COR-L47 (cell line): ENCODE measurements at places on chromosomes 12 and 14.

GRCh38 chr14:57652769-57653168 is 159.1 kb upstream of the CCDC198 start:
- no peak for DNase-seq

GRCh38 chr12:95004610-95005009 is 1.1 kb upstream of the NDUFA12 start:
- DNase-seq: no peak

DNA sequence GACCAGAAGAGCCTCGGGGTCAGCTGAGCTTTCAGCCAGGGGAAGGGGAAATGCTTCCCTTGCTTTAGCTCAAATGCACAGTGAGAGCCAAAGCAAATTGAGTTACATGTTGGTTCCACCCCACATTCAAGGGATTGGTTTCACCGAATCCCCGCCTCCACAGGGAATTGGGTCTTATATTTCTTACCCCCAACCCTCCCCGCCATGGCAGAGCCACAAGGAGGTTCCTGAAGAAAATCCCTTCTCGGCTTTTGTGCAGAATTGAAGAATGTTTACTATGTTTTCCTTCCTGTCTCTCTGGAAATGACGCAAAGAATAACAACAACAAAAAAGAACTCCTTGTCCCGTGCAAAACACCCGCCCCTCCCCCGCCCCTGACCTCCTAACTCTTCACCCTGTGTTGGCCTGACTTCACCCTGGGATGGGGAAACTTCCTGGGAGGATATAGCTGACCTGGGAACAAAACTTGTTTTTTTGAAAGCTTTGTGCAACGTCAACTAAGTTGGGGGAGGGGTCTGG is 21.9 kb upstream of the CIPC start:
- no peak for DNase-seq

DNA sequence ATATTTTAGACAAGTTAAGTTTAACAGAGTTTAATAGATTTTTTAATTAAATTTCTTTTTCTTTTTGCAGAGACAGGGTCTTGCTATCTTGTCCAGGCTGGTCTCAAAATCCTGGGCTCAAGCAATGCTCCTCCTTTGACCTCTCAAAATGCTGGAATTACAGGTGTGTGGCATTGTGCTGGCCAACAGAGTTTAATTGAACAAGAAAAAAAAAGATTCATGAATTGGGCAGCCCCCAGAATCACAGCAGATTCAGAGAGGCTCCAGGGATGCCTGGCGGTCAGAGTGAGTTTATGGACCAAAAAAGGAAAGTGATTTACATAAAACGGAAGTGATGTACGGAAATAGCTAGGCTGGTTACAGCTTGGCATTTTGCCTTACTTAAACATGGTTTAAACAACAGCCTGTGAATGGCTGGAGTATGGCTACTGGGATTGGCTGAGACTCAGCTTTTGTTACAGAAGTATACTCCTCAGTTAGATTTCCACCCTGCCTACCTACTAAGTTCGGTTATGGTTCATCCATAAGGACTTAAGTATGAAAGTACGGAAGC is 14.5 kb upstream of the TESPA1 start:
- no peak for DNase-seq

GRCh38 chr12:69150796-69151127 is 88.6 kb upstream of the CPSF6 start:
- no peak for DNase-seq

GRCh38 chr14:89626233-89626806 is 209.3 kb upstream of the FOXN3 start:
- no peak for DNase-seq

DNA sequence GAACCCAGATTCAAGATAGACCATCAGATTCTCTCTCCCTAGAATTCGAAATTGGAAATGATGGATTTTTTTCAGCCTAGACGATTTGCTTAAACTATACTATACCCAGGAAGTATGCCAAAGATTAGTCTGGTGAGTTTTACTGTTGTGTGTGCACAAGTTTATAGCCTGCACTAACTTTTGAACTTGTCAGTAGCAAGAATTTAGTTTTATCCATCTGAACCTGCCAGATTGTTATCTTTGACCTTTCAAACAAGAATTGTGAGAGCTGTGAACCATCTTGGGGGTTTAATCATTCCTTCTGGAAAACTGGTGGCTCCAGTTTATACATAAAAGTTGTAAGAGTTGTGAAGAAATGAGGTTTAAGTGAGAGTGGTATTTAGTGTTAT is 243.5 kb upstream of the DAAM1 start:
- DNase-seq: no peak

GRCh38 chr12:19153396-19153795 is 23.9 kb downstream of the PLEKHA5 start:
- DNase-seq: no peak

DNA sequence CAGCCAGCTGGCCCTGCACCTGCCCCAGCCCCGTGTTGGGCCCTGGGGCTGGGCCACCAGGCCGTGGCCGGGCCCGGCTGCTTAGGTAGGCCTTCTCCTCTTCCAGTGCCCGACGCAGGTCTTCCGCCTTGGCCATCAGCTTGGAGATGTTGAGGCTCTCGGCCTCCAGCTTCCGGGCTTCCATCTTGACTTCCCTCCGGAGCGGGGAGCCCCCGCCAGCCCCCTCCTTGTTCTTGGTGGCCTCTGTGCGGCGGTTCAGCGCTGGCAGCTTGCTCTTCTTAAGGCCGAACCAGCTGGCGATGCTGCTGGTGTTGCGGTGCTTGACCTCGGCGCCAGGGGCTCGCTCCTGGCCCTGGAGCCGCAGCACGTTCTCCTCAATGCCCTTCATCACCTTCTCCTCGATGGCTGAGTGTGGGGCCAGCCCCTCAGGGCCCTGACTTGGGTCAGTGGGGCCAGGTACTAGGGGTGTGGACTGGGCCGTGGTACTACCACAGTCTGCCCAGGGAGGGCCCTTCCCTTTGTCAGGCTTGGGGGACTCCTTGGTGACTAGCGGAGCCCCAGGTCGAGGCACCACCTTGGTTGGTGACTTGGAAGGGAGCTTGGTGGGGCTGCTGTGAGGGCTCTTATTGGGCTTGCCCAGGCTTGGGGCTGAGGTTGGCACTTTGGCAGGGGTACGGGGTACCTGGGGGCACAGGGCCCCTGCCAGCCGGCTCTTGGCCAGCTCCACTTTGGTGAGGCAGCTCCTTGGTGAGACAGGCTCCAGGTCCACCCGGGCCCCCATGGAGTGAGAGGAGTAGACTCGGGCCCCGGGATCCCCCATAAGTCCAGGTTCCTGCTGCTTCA is 33.2 kb downstream of the NCKAP5L start:
- DNase-seq: no peak

DNA sequence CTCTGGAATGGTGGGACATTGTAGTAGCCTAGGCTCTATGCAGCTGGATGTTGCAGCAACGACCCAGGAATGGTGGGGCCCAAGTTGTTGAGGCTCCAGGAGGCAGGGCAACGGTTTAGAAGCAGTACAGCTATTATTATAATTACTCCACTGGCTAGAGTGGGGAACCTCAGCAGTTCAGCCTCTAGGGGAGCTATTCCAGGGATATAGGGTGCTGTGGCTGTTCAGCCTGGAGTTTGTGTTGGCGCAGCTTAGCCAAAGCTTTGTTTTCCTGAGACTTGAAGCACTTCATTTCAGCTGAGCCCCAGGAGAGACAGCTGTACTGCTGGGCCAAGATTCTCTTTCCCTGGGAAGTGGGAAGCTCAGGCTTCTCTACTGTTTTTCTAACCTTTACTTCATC is 1023.0 kb upstream of the ATXN7L3B start:
- no peak for DNase-seq

DNA sequence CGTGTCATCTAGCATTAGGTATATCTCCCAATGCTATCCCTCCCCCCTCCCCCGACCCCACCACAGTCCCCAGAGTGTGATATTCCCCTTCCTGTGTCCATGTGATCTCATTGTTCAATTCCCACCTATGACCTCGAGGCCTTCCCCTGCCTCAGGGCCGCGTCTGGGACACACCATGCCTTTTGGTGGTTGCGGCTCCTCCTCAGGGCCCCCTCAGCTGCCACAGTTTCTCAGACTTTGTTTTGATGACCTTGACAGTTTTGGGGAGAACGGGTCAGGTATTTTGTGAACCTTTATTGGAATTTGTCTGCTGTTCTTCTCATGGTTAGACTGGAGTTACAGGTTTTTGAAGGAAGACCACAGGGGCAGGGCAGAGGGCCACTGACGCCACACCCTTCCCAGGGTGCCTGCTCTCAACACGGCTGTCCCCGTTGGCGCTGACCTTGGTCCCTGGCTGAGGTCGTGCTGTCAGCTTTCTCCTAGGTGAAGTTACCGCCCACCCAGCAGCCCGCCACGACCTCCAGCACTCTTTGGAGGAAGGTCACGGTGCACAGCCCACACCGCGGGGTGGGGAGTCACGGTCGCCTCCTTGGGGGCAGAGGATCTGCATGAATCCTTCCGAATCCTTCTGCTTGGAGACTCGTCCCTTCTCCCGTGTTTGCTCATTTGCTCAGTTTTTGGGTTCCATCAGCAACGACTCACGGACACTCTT is 130.5 kb downstream of the KIF26A start:
- DNase-seq: no peak

DNA sequence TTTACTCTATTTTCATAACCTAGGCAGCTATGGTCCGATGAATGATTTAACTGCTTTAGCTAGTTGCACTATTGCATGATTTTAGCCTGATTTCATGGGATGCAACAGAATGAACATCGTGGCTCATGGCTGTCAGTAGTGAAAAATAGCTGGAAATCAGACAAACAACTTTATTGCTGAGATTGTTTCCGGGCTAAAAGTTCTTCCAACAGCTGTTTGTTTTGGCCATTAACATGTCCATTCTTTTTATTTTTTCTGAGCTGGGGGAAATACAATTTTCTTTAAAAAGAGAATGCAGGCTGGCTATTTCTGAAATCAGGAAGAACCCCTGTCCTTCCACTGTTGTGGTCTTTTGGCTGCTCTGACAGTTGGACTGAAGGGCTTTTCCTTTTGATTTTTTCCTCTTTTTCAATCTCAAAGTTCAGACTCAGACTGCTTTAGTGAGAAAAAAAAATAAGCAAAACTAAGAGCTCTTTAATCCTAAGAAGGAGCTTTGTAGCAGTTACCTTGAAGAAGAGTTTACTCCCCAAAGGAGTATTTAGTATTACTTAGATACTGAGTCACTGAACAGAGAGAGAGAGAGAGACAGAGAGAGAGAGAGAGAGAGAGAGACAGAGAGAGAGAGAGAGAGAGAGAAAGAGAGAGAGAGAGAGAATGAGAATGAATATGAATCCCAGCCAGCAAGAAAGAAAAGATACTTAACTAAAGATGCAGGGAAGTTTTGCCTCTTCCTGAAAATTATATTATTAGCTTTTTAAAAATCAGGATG is at the start of gene NAV3:
NAV3 (plus strand) TSS at position 312 of the 769 bp plus-strand sequence. CDS start 568 bp downstream, outside the sequence.
- DNase-seq: no peak

DNA sequence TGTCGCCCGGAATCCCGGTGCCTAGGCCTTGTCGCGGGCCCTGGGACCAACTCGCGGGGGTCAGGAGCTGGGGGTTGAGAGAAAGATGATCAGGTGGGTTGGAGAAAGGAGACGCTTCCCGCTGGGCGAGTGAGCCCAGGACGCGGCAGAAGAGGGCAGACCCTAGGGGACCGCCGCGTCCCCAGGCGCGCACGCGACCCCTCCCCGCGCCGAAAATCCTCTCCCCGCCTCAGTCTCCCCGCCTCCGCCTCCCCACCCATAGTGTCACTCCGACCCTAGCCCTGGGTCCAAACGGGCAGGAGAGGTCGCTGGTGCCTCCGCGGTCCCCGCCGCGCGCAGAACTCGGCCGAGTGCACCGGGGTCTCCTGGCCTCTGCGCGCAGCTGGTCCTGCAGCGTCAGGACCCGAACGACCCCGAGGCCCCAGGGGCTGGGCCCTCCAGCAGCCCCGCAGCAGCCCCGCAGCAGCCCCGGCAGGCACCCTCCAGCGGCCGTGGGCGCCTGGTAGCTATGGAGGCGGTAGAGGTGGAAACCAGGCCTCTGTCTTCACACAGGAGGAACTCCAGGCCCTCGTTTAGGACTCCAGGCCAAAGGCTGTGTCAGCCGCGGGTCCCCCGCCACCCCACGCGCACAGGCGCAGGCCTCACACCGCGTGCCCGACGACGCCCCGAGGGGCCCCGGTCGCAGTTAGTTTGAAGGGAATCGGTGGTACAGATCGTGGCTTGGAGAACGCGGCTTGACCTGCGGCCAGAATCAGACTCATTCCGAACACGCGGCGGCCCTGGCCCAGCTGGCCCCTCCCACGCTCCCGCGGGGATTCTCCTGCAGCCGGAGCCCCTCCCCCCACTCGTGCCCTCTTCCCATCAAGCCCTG is 60.1 kb upstream of the EIF5 start:
- no peak for DNase-seq

GRCh38 chr12:89927226-89927698 is 218.6 kb upstream of the ATP2B1 start:
- no peak for DNase-seq

- DNase-seq: no peak
Observed at GRCh38 chr14:104421401-104421821, 158.2 kb upstream of the C14orf180 start.

GRCh38 chr12:124233041-124233796 is 61.7 kb upstream of the RFLNA start:
- DNase-seq: no peak

- no peak for DNase-seq
Observed at GRCh38 chr12:131369094-131369845, 341.6 kb upstream of the SFSWAP start.

- no peak for DNase-seq
Observed at GRCh38 chr14:91021991-91022621, 38.3 kb downstream of the RPS6KA5 start.

GRCh38 chr12:108136697-108137096 is 7.6 kb downstream of the WSCD2 start:
- DNase-seq: no peak

- DNase-seq: no peak
Observed at GRCh38 chr14:24362241-24362960, 5.6 kb upstream of the NFATC4 start.

GRCh38 chr12:76766161-76766560 is 2.2 kb downstream of the ZDHHC17 start:
- DNase-seq: no peak

DNA sequence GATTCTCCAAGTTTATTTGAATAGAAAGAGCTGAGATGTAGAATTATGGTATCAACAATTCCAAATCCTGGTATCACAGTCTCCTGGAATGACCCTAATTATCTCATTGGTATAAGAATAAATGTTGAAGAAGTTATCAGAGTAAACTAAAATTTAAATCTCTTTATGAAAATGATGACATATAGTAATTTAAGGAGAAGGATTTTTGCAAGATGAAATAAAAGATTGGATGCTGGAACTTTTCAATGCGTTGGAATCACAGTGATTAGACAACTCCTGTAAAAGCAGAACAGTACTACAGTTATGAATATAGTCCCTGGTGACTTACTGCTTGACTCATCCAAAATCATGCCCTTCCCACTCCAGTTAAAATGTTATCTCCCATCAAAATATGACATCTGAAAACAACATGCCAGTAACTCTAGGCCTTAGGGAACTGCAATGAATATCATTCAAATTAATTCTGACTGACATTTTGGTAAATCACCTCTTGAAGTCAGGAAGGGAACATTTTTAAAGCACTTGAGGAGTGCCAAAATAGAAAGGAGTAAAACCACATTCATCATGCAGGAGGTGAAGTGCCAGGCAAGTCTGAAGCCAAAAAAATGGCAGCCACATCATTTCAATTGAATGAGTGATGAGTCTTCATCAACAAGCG is 197.8 kb upstream of the PRKD1 start:
- DNase-seq: no peak
